ENCODE measurements at places on chromosomes 1 and 21.

- peak; percentile 15 for DNase-seq
Measured at GRCh38 chr1:180923021-180923841, 10.5 kb downstream of the KIAA1614 start.

GRCh38 chr1:31987135-31987619, 26.5 kb upstream of the KHDRBS1 start:
- no peak for DNase-seq

DNA sequence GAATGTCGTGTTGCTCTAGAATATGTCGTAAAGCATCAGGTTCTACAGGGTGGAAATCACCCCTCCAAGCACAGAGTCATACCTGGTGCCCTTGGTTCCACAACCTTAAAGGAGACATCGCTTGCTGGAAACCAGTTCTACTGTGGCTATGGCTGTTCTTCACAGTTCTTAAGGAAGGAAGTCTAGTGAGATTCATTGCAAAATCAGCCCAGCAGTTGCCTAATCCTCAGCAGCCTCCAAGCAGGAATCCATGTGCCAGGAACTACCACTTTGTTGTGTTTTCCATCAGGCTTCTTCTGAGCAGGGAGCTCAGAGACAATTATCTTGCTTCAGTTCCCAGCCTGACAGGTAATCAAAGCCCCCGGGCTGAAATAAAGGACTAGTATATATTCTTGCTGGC, 45.0 kb upstream of the SLC35F3 start:
- DNase-seq, result no peak

DNA sequence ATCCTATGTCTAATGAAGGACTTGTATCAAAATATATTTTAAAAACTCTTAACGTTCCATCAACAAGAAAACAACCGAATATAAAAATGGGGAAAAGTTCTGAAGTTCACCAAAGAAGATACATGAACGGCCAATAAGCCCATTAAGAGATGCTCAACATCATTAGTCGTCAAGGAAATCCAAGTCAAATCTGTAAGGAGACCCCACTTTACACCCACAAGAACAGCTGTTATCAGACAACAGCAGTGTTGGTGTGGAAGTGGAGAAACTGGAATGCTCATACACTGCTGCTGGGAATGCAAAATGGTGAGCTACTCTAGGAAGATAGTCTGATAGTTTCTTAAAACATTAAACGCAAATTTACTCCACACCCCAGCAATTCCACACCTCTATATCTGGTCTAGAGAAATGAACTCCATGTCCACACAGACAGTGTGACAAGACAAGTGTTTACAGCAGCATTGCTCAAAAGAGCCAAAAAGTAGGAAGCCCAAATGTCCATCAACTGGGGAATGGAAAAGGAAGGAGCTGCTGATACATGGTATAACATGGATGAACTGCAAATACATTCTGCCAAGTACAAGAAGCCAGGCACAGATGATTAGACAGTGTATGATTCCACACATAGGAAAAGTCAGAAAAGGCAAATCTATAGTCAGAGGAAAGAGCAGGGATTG, 18.5 kb downstream of the UBE2G2 start:
- no peak for DNase-seq

DNA sequence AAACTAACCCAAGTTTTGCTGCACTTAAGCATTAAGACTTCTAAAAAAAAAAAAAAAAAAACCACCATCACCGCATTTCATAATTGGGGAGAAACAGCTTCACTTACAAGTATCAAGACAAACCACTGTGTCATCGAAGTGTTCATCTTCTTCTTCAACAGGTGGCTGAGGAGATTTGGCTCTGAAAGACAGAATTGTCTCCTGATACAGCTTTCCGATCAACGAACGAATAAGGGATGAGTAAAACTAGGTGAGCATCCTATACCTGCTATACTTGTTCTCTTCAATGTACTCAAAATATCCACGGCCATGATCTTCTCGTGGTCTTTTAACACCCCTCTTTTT, 2.0 kb downstream of the HNRNPU start:
- no peak for DNase-seq

DNA sequence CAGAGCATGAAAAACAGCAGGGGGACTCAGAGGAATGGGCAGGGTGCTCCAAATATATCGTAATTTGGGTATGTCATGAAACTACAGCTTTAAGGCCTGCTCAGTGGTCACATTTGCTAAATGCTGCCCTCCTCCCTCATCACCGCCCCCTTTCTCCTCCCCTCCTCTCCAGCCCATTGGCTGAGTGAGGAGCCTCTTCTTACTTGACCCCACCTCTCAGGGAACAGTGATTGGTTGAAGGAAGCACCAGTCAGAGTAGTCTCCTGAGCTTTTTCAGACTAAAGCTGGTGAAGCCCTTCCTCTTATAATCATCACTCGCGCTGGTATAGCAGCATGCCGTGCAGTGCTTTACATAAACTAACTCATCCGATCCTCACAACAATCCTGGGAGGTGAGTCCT, 10.0 kb upstream of the TTC39A start:
- no peak for DNase-seq

GRCh38 chr21:20215959-20216358, 782.2 kb upstream of the NCAM2 start:
- no peak for DNase-seq

DNA sequence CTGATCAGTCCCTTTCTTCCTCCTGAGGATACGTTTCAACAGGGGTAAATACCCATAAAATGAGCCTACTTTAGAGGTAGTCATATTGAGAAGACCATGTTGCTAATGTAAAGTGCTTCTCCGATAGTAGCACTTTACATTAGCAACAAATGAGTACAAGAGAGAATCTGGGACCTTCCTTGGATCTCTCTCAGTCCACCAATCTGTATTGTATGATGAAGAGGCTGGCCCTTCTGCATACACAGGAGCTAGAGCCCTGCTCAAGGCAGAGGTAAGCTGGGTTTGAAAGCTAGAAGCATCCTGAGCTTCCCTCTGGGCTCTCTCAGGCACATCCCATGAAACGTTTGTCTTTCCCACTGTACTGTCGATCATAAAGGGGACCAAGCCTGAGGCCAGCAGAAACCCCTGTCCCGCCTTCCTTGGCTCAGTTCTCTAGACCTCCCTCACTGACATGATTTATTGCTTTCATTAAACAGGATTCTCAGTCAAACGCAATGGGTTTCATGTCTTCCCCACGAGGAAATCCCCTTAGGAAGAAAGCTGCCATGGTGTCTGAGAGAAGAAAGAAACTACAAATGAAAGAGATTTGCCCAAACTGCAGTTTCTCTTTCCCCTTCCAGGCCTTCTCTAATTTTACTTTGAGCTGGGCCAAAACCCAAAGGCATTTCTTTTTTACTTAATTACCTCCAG, 62.8 kb upstream of the BCAR3 start:
- DNase-seq, result no peak

- no peak for DNase-seq
Measured at GRCh38 chr21:41537356-41537755, 29.4 kb upstream of the TMPRSS2 start.

GRCh38 chr1:19370453-19371170, 58.5 kb downstream of the SLC66A1 start:
- DNase-seq, result no peak

GRCh38 chr21:32448803-32449594, 36.5 kb downstream of the EVA1C start:
- peak; percentile 50 for DNase-seq

- no peak for DNase-seq
Measured at GRCh38 chr1:180097326-180097605, 57.4 kb upstream of the QSOX1 start.

DNA sequence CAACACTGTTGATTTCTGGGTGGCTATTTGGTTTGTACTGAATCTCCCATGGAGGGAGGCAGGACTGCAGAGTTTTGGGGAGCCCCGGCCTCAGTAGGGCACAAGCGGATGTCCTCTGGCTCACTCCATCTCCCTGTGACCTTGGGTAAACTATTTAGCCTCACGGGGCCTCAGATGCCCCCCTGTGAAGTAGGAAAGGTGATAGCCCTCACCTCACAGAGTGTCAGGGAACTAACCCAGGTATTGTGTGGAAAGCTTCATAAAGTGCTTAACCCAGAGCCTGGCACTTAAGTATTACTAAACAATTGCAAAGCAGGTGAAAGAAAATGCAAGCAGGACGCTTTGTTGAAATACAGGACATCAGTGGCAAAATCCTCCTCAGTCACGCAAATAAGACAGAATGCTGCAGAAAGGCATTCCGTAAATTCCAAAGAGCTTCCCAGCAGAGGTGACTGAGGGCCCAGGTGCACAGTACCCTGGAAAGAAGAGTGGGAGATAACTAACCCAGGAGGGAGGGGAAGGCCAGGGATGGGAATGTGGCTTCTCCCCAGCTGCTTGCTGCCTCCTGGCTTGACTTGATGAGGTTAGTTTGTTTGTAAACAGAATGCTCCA, 436.3 kb downstream of the PRDM2 start:
- DNase-seq, result no peak

DNA sequence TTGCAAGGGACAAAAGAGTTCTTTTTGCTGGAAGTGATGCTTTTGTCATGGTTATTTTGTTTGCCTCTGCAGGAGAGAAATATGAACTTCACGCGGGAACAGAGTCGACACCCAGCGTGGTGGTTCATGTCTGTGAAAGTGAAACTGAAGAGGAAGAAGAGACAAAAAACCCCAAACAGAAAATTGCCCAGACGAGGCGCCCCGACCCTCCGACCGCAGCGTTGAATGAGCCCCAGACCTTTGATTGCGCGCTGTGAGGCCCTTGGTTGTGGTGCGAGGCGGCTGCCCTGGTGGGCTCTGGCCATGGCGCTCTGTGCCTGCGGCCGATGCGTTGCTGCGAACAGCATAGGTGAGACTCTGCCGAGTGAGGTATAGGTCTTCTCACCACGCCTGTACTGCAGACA, 20.9 kb upstream of the NCMAP start:
- no peak for DNase-seq

GRCh38 chr1:46199233-46199749, 1.1 kb upstream of the POMGNT1 start:
- DNase-seq, result no peak

GRCh38 chr1:1157914-1158710, 15.6 kb upstream of the TTLL10 start:
- peak; percentile 9 for DNase-seq

- DNase-seq, result no peak
Measured at GRCh38 chr1:107549152-107549810, 408.4 kb downstream of the NTNG1 start.
